H54 (cell line): ENCODE measurements at places on chromosomes 6 and 20.

DNA sequence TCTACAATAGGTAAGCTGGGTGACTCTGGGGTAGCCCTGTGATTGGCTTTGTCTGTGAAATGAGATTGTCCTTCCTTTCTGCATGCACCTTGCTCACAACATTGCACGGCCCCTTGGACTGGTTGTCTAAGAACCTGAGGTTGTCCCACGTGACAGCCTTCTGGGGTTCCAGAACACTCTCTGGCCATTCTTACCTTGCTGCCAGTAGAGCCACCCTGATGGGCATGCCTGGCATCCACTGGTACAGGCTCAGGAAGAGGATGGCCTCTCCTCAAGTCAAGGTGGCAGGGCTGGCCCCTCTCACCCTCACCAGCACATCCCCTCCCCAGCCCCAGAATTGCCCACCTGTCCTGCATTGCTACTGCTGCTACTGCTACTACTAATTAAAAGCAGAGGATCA is 335.0 kb downstream of the PACRG start:
- DNase-seq, result no peak

DNA sequence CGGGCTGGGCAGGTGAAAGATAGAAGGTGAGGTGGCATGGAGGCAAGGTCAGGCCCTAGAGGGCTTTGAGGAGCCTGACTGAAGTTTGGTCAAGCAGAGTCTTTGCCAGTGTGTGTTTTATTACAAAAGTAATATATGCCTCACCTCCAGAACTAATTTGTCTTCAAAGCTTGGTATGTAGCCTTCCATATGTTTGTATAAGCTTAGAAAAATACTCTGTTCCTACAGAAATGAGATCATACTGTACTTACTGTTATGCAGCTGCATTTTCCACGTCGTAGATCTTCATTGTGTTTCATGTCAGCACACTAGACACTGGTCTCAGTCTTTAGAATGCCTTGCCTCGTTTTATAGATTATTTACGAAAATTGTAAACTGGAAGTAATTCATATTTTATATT is 61.8 kb downstream of the ANKS1A start:
- no peak for DNase-seq

DNA sequence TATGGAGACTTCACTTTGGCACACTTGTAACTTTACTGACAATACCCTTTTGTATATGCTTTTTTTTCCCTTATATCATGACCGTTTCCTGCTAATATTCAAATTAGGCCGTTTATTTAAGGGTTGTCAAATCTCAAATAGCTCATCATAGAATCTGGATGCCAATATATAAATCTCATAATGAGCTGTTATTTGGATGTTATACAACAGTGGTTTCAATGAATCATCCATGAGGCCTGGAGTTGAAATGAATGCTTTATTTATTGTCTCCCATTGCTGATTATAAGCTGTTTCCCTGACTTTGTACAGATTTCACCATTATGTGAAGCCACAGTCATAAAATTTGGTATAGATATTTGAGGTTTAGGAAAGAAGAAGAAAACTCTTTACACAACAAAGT is 256.1 kb downstream of the PLCB1 start:
- no peak for DNase-seq

DNA sequence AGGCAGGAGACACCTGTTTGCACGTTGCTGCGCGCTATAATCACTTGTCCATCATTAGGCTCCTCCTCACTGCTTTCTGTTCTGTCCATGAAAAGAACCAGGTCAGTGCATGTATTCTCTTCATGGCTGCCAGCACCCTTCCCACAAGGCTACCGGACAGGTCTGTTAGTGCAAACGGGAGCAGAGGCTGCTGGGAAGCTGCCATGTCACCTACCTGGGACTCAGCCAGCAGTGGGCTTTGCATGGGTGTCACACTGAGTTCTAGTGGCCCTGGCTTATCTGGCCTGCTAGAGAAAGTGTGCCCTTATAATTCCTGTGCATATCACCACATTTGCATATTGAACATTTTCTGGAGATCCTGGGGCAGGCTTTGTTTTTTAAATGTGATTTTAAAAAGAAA is 24.8 kb downstream of the LYRM2 start:
- DNase-seq, result no peak

GRCh38 chr6:34242252-34243130 is 5.8 kb downstream of the HMGA1 start:
- peak; percentile 55 for DNase-seq

GRCh38 chr6:83247471-83247870 is 54.3 kb downstream of the RWDD2A start:
- no peak for DNase-seq

DNA sequence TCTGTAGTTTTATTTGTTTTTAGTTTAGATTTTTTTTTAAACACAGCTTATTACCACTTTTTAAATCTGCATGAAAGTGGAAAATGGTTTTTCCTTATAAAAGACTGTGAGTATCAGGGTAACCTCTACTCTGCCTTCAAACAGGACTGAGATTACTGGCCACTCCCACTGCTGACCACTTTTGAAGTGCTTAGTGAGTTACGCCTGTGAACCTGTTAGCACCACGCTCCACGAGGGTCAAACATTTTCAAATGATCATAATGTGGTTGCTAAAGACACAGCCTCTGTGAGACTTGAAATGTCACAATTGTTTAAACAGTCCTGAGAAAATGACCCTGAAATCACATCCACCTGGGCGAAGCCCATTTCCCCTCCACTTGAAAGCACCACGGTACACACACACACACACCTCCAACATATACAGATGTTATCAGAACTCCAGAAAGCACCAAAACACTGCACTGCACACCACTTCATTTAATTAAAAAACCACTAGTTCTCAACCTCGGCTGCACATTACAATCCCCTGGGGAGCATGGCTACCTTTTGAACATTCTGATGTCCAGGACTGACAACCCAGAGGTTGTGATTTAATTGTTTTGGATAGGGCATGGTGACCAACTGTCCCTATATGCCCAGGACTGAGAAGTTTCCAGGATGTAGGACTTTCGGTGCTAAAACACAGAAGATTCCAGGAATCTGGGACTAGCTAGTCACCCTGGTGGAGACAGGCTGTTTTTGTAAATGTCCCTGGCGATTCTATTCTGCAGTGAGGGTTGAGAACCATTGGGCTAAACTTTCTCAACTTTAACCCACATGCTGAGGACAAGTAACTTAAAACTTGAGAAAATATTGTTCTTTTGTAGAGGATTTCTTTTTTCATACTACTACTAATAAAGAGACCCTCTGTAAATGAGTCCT is 176.4 kb upstream of the MYLIP start:
- no peak for DNase-seq

DNA sequence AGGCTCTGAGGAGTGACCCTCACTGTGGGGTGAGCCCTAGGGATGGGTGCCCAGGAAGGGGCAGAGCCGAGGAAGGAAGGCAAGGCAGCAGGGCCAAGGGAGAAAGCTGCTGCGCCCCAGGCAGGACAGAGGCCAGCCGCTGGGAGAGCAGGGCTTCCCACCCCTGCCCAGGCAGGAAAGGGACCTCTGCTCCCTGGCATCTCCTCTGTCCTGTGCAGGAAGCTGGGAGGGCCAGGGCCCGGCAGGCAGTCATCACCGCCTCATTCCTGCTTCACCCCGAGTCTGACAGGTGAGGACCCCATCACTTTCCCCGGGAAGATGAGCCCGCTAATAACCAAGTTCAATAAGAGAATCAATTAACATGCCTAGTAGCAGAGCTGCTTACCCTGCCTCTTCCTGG is 81.3 kb downstream of the EDN3 start:
- no peak for DNase-seq

- DNase-seq, result no peak
These were observed 1.4 kb downstream of the CUTA start for GRCh38 chr6:33416386-33417127.

DNA sequence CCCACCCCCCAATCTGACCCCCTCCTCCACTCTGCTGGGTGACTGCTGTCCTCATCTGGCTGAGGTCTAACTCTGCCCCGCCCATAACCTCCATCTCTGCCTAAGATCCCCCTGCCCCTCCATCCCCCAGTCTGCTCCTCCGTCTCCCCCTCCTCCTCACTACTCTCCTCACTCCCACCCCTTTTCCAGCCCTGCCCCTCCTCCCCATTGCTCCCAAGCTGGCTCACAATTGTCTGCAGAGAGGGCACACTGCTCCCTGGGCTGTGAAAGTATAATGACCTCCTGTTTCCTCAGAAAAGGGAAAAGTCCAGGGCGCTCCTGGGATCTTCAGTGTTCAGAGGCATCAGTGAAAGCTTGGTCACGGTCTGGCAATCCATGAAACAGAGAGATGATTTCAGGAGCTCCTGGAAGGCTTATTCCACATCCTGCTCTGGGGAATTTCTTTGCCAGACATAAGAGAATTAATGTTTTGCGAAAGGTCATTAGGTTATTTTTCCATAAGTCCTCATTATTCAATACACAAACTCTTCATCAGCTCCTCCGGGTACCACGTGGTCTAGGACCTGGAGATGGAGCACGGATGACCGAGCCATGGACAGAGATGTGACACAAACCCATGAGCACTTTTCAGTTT is 21.5 kb downstream of the CST5 start:
- no peak for DNase-seq

GRCh38 chr20:54389596-54390280 is 85.7 kb upstream of the DOK5 start:
- no peak for DNase-seq

GRCh38 chr6:42751055-42751454 is 5.2 kb upstream of the TBCC start:
- DNase-seq, result no peak

DNA sequence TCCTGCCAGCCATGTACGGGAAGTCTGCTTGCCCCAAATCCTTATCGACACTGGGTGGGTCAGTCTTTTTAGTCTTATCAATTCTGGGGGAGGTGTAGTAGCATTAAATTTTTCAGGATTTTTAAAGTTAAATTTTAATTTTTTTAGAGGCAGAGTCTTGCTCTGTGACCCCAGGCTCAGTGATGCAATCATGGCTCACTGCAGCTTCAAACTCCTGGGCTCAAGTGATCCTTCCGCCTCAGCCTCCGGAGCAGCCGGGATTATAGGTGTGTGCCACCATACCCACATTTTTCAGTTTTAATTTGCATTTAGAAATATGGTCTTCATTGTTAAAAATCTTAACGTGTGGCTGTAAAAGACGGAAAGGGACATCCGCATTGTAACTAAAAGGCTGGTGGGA is 51.9 kb downstream of the BANF2 start:
- no peak for DNase-seq

DNA sequence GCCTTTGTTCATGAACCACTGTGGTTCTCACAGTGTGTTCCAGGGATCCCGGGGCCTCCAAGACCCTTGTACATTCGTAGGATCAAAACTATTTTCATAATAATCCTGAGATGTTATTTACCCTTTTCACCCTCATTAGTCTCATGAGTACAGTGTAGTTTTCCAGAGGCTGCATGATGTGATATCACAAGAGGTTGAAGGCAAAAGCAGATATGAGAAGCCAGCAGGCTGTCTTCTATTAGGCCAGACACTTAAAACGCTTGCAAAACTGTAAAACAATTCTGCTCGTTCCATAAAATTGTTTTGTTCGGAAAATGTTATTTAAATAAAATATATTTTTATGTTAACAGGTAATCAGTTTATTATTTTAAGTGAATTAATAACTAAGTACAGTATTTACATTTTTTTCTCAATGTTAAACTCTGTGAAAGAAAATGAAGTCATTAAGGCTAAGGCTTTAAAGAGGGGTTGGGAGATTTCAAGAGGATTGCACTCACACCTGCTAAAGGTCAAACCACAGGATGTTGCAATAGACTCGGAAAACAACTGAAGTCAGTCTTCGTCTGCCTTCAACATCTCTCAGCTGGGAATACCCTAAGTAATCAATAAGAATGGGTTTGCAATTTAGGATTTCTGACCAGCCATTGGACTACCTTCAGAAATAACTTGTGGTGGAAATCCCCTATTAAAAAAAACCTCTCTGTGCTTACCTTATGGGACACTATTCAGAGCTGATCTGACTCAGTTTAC is 474.2 kb downstream of the KIF16B start:
- no peak for DNase-seq

DNA sequence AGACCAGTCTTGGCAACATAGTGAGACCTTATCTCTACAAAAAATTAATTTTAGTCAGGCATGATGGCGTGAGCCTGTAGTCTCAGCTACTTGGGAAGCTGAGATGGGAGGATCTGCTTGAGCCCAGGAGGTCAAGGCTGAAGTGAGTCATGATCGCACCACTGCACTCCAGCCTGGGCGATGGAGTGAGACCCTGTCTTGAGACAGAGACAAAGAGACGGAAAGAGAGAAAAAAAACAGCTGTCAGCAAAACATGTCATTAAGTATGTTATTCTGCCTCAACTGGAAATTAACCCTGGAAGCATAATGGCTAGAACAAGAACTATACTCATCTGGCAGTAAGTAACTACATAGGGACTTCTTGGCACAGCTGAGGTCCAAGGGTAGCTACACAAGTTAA is 7.2 kb downstream of the MMS22L start:
- DNase-seq, result no peak

DNA sequence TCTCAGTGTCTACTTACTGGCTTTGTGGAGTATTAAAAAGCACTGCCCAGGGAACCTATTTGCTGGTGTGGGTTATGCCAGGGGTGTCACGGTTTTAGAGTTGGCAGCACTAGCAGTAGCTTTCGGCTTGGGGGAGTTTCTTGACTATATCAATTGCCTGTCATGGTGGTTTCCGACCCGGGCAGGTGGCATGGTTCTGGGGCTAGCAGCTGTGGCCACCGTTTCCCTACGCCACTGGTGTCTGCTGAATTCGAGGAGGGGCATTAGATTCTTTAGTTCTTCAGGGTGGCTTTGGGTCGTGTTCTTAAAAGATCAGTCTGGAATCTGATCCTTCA is 55.6 kb upstream of the FOXC1 start:
- no peak for DNase-seq

DNA sequence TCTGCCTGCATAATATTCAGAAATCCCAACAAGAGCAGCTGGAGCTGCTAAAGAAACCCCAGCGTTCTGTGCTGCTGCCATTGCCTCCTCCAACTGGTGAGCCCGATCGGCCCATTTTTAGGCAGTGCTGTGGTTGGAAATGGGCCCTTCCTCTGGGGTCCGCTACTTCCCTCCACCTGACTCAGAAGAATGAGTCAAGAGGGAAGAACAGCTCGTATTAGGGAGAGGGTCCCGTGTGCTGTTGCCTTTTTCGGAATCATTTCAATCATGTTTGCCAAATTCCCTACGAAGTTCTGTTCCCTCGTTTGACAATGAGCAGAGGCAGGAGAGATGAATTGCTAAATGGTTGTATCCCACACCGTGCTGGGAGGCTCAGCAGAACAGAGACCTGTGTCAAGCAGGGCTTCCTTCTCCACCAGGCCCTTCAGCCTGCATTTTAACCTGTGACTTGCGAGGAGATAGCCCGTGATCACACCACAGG is 38.4 kb downstream of the THBS2 start:
- no peak for DNase-seq
